ENCODE measurements at places on chromosomes 4 and X. TPM values are rescaled to one million over a fixed set of nuclear protein-coding genes. Genes with fewer than 3 reads are reported as not detected.

The GALNT7 gene
- 30.5 TPM for total RNA-seq

GRCh38 chrX:16651391-16652024, 1.6 kb downstream of the S100G start:
- no peak overlapping the region for H3K27ac ChIP-seq
- no peaks in the 10 kb centered on the region for H3K4me1 ChIP-seq
- H3K4me3 ChIP-seq, result no peak overlapping the region
- no peak for DNase-seq

- H3K36me3 ChIP-seq, result no peaks in the 10 kb centered on the region
- no peak overlapping the region for H3K27ac ChIP-seq
- H3K4me3 ChIP-seq, result no peak overlapping the region
- H3K4me1 ChIP-seq, result no peaks in the 10 kb centered on the region
- peaks cover 4% of the 10 kb centered on the region for H3K27me3 ChIP-seq
Observed at GRCh38 chr4:52946855-52947254, 84.7 kb downstream of the RASL11B start.

GRCh38 chr4:126701756-126702155, 931.0 kb upstream of the INTU start:
- no peak overlapping the region for H3K4me3 ChIP-seq
- H3K36me3 ChIP-seq, result no peaks in the 10 kb centered on the region
- no peak for DNase-seq
- no peak overlapping the region for H3K27ac ChIP-seq

DNA sequence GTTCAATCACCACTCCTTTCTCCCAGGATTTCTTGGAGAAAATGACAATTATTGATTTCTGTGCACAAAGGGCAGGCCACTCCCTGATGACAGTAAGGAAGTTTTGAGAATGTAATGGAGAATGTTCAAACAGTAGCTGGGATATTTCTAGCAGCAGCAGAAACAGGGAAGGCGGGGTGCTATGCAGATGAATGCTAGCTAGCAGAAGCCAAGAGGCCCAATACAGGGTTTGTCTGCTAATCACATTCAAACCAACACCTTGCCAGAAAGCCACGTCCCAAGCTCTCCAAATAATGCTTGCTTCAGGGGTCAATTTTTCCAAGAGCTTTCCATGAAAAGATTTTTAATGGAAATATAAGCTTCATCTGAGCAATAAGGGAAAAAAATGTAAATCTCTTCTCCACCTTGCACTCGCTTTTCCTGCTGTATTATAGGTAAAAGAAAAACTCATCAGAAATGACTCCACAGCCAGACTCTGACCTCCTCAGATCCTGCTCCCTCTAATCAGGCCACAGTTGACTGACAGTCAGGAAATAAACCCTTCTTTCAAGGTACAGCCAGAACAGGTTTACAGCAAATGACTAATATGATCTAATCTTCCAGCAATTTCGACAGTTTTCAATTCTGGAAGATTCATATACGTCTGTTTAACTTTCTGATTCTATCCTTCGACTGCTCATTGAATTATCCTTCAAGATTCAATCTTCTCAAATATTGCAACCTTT, 84.7 kb upstream of the PCDH19 start:
- no peaks in the 10 kb centered on the region for H3K4me1 ChIP-seq
- DNase-seq, result no peak
- no peaks in the 10 kb centered on the region for H3K27me3 ChIP-seq
- H3K27ac ChIP-seq, result no peak overlapping the region
- no peak overlapping the region for H3K4me3 ChIP-seq

GRCh38 chr4:170674176-170674575, 584.4 kb upstream of the AADAT start:
- no peak overlapping the region for H3K27ac ChIP-seq
- no peaks in the 10 kb centered on the region for H3K36me3 ChIP-seq
- H3K4me1 ChIP-seq, result no peaks in the 10 kb centered on the region
- no peak for DNase-seq
- H3K4me3 ChIP-seq, result no peak overlapping the region

The HSD17B11 gene
- total RNA-seq, result 12.7 TPM

The DSPP gene
- not detected for total RNA-seq

DNA sequence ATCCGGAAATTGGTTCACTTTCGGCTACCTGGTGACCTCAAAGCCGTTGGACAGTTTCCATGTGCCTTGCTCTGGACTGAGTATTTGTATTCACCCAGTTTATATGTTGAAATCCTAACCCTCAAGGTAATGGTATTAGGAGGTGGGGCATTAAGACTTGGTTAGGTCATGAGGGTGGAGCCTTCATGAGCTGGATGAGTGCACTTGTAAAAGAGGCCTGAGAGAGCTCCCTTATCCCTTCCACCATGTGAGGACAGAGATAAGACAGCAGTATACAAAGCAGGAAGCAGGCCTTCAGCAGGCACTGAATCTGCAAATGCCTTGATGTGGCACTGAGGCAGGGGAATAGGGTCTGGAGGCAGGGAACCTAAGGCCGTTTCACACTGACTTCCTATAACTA, 5.3 kb upstream of the OPHN1 start:
- no peaks in the 10 kb centered on the region for H3K36me3 ChIP-seq
- H3K4me3 ChIP-seq, result no peak overlapping the region
- DNase-seq, result no peak
- H3K27ac ChIP-seq, result no peak overlapping the region
- H3K4me1 ChIP-seq, result peaks cover 12% of the 10 kb centered on the region
- peaks cover 11% of the 10 kb centered on the region for H3K27me3 ChIP-seq

The MAB21L2 gene
- total RNA-seq, result not detected

GRCh38 chr4:137664046-137664387, 131.7 kb upstream of the PCDH18 start:
- H3K27ac ChIP-seq, result no peak overlapping the region
- H3K36me3 ChIP-seq, result no peaks in the 10 kb centered on the region
- no peak for DNase-seq
- H3K27me3 ChIP-seq, result no peaks in the 10 kb centered on the region
- no peak overlapping the region for H3K4me3 ChIP-seq
- no peaks in the 10 kb centered on the region for H3K4me1 ChIP-seq

- no peak overlapping the region for H3K4me3 ChIP-seq
- DNase-seq, result no peak
- H3K4me1 ChIP-seq, result no peaks in the 10 kb centered on the region
- no peak overlapping the region for H3K27ac ChIP-seq
- H3K27me3 ChIP-seq, result no peaks in the 10 kb centered on the region
Observed at GRCh38 chr4:165094873-165095272, 17.8 kb downstream of the TMEM192 start.

GRCh38 chrX:72663737-72664136, 50.4 kb downstream of the PHKA1 start:
- no peaks in the 10 kb centered on the region for H3K36me3 ChIP-seq
- peak overlapping the region; percentile 2 for H3K4me3 ChIP-seq
- H3K27me3 ChIP-seq, result no peaks in the 10 kb centered on the region
- H3K4me1 ChIP-seq, result peaks cover 16% of the 10 kb centered on the region

DNA sequence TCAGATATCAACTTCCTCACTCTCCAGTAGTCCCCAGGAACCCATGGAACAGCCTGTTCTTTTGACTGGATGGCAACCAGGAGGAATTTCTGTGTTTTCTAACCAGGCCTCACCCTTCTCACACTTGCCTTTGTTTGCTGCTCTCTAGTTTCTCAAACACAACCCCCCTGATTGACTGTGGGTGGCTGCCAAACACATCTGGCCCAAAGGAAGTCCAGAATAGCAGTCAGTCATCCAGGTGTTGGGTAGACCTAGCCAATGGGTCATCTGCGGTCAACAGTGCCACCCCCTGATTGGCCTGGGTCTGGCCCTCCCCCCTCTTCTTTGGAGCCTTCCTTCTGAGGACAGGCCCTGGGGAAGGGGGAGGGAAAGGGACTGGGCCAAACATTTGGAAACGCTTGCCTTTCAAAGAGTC, 53.7 kb downstream of the MSX1 start:
- H3K27ac ChIP-seq, result no peak overlapping the region
- no peak overlapping the region for H3K4me3 ChIP-seq
- no peaks in the 10 kb centered on the region for H3K36me3 ChIP-seq
- no peaks in the 10 kb centered on the region for H3K4me1 ChIP-seq
- H3K27me3 ChIP-seq, result peaks cover 5% of the 10 kb centered on the region

GRCh38 chr4:73258436-73258685, 237 bp downstream of the ANKRD17 start:
- peaks cover 10% of the 10 kb centered on the region for H3K36me3 ChIP-seq
- no peak for DNase-seq
- peak overlapping the region; percentile 99 for H3K27ac ChIP-seq

The TLR1 gene
- total RNA-seq, result 1.9 TPM

- no peak for DNase-seq
- peaks cover 8% of the 10 kb centered on the region for H3K4me1 ChIP-seq
- peaks cover 4% of the 10 kb centered on the region for H3K27me3 ChIP-seq
- no peak overlapping the region for H3K4me3 ChIP-seq
- H3K36me3 ChIP-seq, result no peaks in the 10 kb centered on the region
Observed at GRCh38 chrX:20487227-20487626, 220.5 kb upstream of the RPS6KA3 start.

DNA sequence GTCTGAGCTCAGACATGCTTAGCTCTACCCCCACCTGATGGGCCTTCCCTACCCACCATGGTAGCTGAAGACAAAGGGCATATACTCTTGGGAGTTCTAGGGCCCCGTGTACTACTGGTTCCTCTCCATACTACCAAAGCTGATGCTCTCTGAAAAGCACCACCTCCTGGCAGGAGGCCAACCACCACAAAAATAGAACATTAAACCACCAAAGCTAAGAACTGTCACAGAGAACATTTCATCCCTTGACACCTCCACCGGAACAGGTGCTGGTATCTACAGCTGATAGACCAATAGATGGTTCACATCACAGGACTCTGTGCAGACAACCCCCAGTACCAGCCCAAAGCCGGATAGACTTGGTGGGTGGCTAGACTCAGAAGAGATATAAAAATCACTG, 13.4 kb downstream of the EDA2R start:
- peaks cover 13% of the 10 kb centered on the region for H3K4me1 ChIP-seq
- H3K27ac ChIP-seq, result no peak overlapping the region
- peaks cover 1% of the 10 kb centered on the region for H3K36me3 ChIP-seq
- no peak overlapping the region for H3K4me3 ChIP-seq
- DNase-seq, result no peak

DNA sequence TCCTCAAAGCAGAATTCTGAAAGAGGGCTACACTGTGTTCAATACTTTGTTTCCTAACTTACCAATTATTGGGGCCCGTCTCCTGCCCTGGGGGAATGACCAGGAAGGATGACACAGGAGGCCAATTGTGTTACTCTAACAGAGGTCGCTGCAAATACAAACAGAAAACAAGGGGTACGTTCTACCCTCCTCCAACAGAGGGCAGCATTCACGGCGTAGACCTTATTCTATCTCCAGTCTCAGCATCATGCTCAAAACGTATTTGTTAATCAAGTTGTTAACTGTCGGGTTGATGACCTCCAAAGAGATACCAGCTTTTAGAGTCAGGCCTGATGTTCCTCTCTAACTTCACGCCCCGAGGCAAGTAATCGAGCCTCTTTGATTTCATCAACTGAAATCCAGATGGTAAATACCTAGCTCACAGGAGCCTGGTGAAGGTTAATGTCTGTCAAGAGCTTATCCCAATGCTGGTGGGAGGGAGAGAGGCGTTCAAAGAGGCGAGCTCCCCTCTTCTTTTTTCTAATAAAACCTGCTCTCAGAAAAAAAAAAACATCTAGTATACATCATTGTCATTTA, 181.0 kb upstream of the KCNIP4 start:
- peak; percentile 0 for DNase-seq
- H3K27me3 ChIP-seq, result no peaks in the 10 kb centered on the region
- H3K27ac ChIP-seq, result no peak overlapping the region
- no peak overlapping the region for H3K4me3 ChIP-seq

The MXRA5 gene
- total RNA-seq, result not detected

DNA sequence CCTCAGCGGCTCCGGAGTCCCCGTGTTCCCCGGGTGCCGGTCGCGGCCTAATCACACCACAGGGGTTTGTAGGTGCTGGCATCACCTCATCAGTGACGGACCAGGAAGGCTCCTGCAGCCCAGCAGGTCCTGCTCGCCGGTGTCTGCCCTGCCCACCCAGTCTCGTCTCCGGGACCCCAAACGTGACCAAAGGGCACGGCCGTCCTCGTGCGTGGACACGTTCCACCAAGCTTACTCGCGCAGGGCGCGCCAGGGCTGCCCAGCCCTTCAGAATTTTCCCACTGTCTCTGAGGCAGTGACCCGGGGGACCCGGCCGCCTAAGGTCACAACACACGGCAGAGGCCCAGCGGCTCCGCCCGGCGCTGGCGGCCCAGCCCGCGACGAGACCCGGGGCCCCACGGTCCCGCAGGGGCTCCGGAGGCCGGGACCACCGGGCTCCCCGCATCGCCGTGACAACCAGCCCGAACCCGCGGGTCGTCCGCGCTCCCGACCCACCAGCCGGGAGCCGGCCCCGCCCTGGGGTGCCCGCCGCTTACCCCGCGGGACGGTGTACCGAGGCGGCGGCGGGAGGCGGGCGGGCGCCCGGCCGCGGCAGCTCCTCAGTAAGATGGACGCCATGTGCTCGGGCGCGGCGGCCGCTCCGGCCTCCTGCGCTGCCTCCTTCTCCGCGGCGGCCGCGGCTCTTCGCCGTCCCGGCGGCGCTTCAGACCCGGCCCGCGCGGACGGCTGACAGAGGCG, 454 bp downstream of the LETM1 start:
- H3K36me3 ChIP-seq, result peaks cover 13% of the 10 kb centered on the region
- peaks cover 37% of the 10 kb centered on the region for H3K4me1 ChIP-seq
- H3K4me3 ChIP-seq, result peak overlapping the region; percentile 87
- DNase-seq, result no peak
- peak overlapping the region; percentile 68 for H3K27ac ChIP-seq
- no peaks in the 10 kb centered on the region for H3K27me3 ChIP-seq

GRCh38 chr4:56655627-56656345, 25.3 kb downstream of the HOPX start:
- peaks cover 62% of the 10 kb centered on the region for H3K4me1 ChIP-seq
- DNase-seq, result no peak
- peak overlapping the region; percentile 85 for H3K27ac ChIP-seq
- H3K36me3 ChIP-seq, result peaks cover 17% of the 10 kb centered on the region
- H3K4me3 ChIP-seq, result peak overlapping the region; percentile 87

- H3K27me3 ChIP-seq, result peaks cover 20% of the 10 kb centered on the region
- H3K27ac ChIP-seq, result peak overlapping the region; percentile 5
- H3K4me3 ChIP-seq, result peak overlapping the region; percentile 13
- peaks cover 63% of the 10 kb centered on the region for H3K4me1 ChIP-seq
- no peak for DNase-seq
- peaks cover 3% of the 10 kb centered on the region for H3K36me3 ChIP-seq
Observed at GRCh38 chr4:76984127-76984526, 34.6 kb downstream of the SEPTIN11 start.

- H3K36me3 ChIP-seq, result no peaks in the 10 kb centered on the region
- H3K27ac ChIP-seq, result no peak within 1 kb of the TSS
- H3K4me3 ChIP-seq, result no peak within 1 kb of the TSS
- no peak for DNase-seq
- no peaks in the 10 kb centered on the region for H3K4me1 ChIP-seq
- H3K27me3 ChIP-seq, result no peaks in the 10 kb centered on the region
Observed at GRCh38 chr4:137531986-137532868, at the start of gene PCDH18. Gene PCDH18, minus strand, starts transcription at chr4:137532494. Its CDS starts 406 bp downstream, at chr4:137532088.

The SRPX2 gene
- total RNA-seq, result not detected

The CLCN4 gene
- total RNA-seq, result not detected

- peaks cover 4% of the 10 kb centered on the region for H3K27me3 ChIP-seq
- no peak overlapping the region for H3K4me3 ChIP-seq
- no peaks in the 10 kb centered on the region for H3K36me3 ChIP-seq
- H3K27ac ChIP-seq, result no peak overlapping the region
Observed at GRCh38 chr4:183124228-183124627, 25.2 kb downstream of the WWC2 start.

The TEX13C gene
- not detected for total RNA-seq

The RASL11B gene
- total RNA-seq, result 1.6 TPM

The ZNF732 gene
- not detected for total RNA-seq

Data from activated T-helper 1 cell treated with anti-CD3 and anti-CD28 coated beads, Interleukin-12 subunit alpha, Interleukin-12 subunit beta, Interleukin-2, Interleukin-4 antibody, amounts not matched to agents 30 ng/mL and 10 ng/mL and 1 ng/mL, durations not matched to agents 14 hours and 24 hours and 36 hours (primary cell).